Natural killer cell (primary cell): ENCODE measurements at places on chromosomes 6 and 20. TPM values are rescaled to one million over a fixed set of nuclear protein-coding genes. Genes with fewer than 3 reads are reported as not detected.

- H3K36me3 ChIP-seq: no peaks in the 10 kb centered on the region
- no peak overlapping the region for H3K27ac ChIP-seq
- DNase-seq: no peak
- no peaks in the 10 kb centered on the region for H3K27me3 ChIP-seq
- no peaks in the 10 kb centered on the region for H3K4me1 ChIP-seq
Observed at GRCh38 chr6:11878029-11878428, 99.4 kb upstream of the ADTRP start.

The SPDEF gene
- 0.68 TPM for total RNA-seq

DNA sequence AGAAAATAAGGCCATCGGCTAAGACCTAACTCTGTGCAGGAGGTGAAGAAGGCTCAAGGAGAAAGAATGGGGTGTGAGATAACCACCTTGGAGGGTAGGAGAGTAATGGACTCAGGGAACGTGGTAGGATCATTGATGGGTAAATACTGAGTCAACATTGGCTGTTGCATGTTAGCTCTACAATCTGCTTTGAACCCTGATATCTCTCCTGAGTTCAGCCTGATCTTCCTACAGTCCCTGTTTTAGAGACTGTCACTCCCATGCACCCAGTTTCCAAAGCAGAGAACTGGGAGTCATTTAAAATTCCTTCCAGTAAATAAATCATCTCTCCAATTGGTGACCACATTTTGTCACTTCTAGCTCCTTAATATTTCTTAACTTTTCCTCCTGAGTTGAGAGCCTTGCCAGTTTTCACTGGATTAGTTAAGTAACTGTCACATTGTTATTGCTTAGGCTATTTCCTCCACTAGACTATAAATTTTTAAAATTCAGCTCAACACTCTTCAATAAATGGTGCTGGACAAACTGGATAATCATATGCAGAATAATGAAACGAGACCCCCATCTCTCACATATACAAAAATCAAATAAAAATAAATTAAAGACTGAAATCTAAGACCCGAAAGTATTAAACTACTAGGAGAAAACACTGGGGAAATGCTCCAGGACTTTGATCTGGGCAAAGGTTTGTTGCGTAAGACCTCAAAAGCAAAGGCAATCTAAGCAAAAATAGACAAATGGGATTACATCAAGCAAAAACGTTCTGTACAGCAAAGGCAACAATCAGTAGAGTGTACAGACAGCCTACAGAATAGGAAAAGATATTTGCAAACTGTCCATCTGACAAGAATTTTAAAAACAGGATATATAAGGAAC lies 138.9 kb upstream of the TMEM170B start:
- no peak for DNase-seq
- H3K36me3 ChIP-seq: no peaks in the 10 kb centered on the region
- H3K4me1 ChIP-seq: no peaks in the 10 kb centered on the region

The PROKR2 gene
- total RNA-seq: not detected

DNA sequence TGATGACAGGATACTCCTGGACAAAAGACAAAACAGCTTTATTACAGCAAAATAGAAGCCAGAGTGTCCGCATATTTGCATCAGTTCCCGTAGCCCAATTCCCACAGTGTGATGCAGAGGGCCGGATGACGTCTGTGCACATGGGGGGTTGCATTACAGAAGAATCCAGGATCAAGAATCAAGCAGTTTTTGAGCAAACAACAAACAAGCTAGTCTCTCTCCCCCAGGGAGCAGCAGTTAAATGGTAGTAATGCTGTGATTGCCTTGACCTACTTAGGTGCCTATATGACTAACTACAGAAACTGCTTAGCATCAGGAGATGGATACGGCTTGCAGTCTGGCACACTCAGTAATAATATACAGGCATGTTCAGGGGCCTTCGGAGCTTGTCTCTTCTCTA lies 3.2 kb upstream of the SDHAF4 start:
- no peak for DNase-seq
- no peaks in the 10 kb centered on the region for H3K36me3 ChIP-seq
- no peak overlapping the region for H3K4me3 ChIP-seq
- no peak overlapping the region for H3K27ac ChIP-seq

The LTA gene
- 13.1 TPM for total RNA-seq
